Hindlimb muscle (tissue), 1 donor: ENCODE measurements at places on chromosomes 2 and 18.

GRCh38 chr2:74130211-74130995, 17.3 kb downstream of the BOLA3 start:
- DNase-seq, result no peak

DNA sequence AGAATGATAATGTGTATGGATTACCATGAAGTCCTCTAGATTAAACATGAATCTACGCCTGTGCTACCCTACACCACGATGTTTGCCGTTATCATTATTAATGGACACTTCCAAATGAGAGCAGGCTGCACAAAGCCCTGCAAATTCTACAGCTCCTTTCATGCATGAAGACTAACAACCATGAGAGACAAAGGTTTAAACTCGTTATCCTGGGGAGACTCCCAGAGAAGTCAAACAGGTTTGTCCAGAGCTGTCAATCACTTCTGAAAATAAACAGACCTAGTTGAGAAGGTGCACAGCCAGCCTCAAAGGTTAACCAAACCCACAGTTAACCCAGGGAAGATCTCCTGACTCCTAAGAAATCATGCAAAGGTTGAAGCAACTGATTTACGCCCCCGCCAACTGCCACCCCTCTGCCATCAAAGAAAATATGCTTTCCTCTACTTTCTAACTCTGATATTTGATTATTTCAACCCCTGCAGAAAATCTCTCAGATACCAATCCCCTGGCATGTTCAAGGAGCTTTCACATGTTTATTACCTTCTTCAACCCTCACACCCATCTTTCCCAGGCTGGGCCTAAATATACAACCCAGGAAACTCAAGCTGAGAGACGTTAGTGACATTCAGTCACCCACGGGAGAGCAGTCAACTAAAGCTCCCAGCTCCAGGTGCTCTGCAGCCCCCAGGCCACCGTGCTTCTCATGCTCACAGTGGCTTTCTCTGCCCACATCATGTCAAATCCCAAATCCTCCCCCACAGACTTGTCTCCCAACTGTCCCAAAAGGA, 35.9 kb downstream of the MYO5B start:
- DNase-seq, result no peak

DNA sequence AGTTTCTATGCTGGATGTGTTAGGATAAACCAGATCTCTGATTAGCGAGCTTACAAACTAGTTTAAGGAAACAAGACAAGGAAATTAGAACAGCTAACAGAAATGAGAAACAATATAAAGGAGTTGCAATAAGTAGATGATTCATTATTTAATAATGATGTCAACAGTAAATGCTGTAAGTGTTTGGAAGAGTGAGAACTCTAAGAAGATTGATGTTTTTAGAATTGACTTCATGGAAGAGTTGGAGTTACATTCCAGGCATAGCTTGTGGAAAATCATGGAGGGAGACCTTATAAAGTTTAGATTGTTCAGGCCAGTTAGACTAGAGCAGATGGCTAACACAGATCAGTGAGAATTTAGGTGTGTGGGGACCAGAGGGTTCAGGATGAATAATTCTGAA, 32.6 kb downstream of the PPP1R1C start:
- no peak for DNase-seq

DNA sequence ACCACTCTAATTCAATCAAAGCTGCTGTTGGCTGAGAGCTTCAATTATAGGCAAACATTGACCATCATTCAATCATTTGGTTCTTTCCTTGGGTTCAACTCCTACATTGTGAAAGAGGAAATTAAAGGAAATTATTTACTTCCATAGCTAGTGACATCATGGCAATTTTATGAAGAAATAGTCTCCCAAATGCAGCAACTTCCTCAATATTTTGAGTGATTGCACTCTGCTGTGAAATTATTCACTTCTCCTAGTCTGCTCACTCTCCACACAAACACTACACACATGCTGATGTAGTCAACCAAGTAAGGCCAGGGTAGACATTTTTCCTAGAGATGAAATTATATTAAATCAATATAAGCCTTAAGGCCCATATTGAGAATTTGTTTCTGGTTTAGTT, 86.7 kb upstream of the NCKAP5 start:
- DNase-seq, result no peak

GRCh38 chr18:60656553-60656952, 284.0 kb upstream of the MC4R start:
- no peak for DNase-seq

GRCh38 chr2:210170446-210171303, 534 bp downstream of the KANSL1L start:
- peak; percentile 95 for DNase-seq

DNA sequence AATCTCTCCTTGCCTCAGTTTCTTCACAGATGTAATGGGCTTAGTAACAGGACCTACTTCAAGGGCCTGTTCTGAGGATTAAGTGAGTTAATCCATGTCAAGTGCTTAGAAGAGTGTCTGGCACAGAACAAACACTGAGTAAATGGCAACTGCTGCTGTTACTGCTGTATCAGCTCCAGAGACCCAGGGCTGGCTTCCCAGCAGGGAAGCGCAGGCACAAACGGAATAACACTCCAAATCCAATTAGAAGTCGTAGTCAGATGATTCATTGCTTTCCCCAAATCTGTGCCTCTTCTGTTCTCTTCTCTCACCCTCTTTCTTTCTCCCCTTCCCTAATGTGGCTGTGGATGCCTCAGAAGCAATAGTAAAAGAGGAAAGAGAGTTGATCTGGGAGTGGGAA, 101.1 kb upstream of the FZD7 start:
- no peak for DNase-seq

- DNase-seq, result no peak
These were observed 25.4 kb downstream of the ASXL3 start for GRCh38 chr18:33603454-33603853.
